ENCODE measurements at places on chromosomes 4 and X.
A peak's percentile ranks its signal among the peaks of the same experiment; 100 is the strongest.

DNA sequence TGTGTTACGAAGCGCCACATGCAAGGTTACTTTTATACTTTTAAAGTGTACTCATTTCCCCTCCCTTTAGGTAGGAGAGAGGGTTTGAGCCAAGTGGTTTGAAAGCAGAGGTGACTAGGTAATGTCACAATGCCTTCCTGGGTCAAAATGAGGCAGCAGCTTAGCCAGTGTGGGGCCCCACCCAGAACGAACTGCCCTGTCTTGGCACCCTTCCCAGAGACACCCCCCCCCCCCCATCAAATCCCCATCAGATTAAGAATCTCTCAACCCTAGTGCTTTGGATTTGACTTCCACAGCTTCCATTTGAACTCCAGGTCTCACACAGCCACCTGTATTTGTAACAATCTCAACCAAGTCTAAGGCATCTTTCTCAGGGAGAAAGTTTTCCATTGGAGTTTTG lies 31.1 kb downstream of the BCOR start:
- no peak for DNase-seq

DNA sequence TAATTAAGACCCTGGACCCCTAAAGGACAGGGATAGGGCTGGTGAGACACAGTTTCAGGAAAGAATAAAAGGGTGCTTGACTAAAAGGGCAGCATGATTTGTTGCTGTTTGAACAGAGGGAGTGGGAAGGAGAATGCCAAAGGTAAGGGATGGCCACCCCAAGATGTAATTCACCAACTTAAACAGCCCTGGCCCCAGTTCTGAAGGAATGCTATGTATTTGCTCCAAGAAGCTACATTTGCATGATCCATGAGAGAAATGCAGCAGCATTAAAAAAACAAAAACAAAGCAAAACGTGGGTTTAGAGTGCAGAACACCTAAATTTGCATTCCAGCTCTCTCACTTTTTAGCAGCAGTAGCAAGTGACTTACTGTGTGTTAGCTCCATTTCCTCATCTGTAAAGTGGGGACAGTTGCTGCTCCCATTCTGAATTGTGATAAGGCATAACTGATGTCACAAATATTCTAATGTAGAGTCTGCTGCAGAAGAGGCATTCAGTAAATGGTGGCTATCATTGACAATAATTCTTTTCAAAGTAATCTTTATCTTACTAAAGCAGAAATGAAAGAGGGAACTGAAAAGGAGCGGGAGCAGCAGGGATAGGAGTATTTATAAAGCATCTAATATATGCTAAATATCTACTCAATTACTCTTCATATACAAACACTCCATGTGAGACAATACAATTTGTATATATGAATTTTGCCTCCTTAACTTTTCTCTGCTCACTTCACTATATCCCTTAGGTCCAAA lies 115.8 kb downstream of the PPARGC1A start:
- DNase-seq, result no peak

- no peak for DNase-seq
Observed at GRCh38 chr4:153616006-153616555, 68.0 kb upstream of the TLR2 start.

GRCh38 chrX:131816551-131817136 lies 206.5 kb upstream of the STK26 start:
- peak; percentile 46 for DNase-seq

DNA sequence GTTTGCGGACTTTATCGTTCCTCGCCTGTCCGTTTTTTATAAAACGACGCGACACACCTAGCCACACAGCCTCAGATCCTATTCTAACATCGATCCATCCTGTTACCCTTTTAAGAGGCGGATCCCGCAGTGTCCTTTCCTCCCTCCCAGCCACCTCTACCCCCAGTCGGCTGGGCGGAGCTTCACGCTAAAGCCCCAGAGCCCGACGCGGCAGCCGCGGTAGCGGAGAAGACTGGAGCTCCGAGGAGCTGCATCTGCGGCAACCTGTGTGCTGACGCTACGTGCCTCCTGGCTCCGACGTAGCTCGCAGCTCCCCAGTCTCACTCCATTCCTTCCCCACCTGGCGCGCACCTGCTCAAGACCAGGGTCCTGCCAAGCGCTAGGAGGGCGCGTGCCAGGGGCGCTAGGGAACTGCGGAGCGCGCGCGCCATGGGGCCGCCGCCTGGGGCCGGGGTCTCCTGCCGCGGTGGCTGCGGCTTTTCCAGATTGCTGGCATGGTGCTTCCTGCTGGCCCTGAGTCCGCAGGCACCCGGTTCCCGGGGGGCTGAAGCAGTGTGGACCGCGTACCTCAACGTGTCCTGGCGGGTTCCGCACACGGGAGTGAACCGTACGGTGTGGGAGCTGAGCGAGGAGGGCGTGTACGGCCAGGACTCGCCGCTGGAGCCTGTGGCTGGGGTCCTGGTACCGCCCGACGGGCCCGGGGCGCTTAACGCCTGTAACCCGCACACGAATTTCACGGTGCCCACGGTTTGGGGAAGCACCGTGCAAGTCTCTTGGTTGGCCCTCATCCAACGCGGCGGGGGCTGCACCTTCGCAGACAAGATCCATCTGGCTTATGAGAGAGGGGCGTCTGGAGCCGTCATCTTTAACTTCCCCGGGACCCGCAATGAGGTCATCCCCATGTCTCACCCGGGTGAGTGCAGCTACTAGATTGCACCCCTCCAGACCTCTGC lies at the start of gene RNF128:
Gene RNF128 (plus strand): TSS at position 217 of the 953 bp plus-strand sequence. CDS start 213 bp downstream, at position 430.
- DNase-seq, result peak; percentile 20

DNA sequence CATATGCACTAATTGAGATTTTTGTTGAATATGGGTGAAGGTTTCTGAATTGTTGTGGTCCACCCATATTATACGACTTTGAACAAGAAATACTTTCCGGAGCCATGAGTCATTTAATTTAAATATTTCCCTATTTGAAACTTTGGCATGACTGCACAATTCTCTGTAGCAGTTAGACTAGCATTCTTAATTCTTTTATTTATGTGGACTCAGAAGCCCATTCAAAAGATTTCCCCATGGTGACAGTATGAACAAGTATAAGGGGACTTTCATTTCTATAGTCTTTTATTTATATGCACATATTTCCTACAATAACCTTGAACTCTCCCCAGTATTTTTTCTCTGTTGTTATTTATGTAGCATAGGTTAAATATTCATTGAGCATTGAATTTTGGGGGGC lies 72.6 kb downstream of the DTHD1 start:
- DNase-seq, result no peak

DNA sequence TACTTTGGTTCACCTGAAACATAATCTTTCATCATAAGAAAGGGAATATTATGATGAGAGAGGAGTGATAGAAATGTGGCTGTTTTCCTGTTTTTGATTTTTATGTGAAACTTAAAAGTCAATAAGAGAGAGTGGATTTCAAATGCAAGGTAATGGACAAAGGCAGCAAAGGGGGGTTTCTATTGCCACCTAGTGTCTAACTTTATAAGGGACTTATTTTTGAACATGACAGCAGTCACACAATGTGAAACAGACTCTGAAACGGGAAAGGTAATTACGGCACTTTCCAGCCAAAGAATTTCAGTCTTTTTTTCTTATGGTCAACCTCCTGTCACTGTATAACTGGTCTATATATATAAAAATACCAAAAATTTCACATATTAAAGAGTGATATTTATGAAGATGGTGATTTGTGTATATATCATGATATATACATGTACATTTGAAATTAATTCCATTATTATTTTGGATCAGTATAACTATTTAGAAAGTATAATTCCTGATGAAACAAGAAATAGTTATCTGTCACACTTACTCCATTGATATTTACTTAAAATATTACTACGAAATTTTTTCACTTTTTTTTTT lies 127.1 kb downstream of the FBXO8 start:
- peak; percentile 9 for DNase-seq

- no peak for DNase-seq
Observed at GRCh38 chrX:20664774-20665173, 398.1 kb upstream of the RPS6KA3 start.

DNA sequence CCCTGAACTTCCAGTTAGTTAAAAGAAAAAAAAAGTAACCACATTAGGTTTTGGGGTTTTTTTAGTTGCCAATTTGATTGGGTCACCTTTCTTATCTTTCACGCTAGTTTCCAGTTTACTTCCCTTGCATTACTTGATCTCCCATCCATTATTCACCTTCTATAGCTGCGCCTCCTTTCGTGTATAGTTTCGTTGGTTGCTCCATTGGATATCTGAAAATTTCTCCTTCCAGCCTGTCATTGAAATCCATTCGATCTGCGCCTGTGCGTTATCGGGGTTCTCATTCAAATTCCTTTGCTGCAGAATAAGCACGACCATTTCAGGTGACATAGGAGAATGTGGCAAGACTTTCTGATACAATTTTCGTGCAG lies 764 bp downstream of the TRAPPC11 start:
- DNase-seq, result no peak

GRCh38 chrX:10574663-10575062 lies 45.7 kb downstream of the MID1 start:
- DNase-seq, result peak; percentile 37

- no peak for DNase-seq
Observed at GRCh38 chr4:145396581-145396980, 85.1 kb upstream of the SMAD1 start.

DNA sequence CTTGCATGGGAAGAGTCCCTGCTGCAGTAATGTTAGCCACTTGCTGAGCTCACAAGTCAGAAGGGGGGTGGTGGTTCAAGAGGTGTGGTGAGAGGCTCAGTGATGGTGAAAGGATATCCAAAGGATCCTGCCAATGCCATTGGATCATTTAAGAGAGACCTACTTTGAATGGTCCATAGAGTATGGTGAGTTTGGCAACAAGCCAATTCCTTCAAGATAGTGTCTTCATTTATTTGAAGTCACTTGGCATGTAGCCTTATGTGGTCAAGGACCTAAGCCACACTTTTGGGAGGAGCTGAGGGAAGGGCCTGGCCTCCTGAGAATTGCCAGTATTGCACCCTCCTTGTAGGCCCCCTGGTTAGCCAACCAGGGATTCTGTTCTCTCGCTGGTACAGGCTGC lies 87.9 kb downstream of the TSPAN7 start:
- no peak for DNase-seq

- peak; percentile 35 for DNase-seq
Observed at GRCh38 chr4:163548481-163549243, 54.2 kb downstream of the TMA16 start.

DNA sequence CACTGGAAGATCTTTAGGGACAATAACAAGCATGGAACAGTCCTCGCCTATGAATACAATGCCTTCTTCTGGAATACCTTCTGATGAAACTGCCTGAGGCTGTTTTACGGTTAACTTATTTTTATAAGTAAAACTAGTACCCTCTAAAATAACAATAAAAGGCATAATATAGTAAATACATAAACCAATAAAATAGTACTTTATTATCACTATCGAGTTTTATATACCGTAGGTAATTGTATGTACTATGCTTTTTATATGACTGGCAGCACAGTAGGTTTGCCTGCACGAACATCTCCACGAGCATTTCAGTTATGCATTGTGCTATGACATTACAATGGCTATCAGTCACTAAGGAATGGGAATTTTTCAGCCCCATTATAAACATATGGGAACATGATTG lies 8.0 kb downstream of the GUCY1A1 start:
- no peak for DNase-seq

- DNase-seq, result no peak
Observed at GRCh38 chr4:96526625-96527024, 686.7 kb downstream of the PDHA2 start.

DNA sequence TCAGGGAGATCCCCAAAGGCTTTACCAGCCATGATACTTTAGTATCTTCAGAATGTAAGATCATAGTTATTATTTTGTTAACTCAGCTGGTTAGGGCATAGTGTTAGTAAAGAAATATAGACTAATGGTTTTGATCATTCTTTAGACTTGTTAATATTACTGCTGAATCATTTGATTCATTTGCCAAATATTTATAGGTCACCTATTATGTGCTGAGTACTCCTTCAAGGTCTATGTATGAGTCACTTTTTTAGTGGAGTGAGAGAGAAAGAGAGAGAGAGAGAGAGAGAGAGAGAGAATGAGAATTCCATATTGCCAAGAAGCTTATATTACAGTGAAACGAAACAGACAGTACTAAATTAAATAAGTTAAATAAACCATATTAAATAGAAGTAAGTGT lies 110.3 kb downstream of the UBE2NL start:
- no peak for DNase-seq

- DNase-seq, result no peak
Observed at GRCh38 chr4:152103181-152103901, 342.5 kb upstream of the GATB start.

- DNase-seq, result no peak
Observed at GRCh38 chrX:100411802-100412715, 2.0 kb upstream of the PCDH19 start.

GRCh38 chr4:86443495-86443894 lies 83.6 kb upstream of the MAPK10 start:
- DNase-seq, result no peak

GRCh38 chrX:139932073-139932900 lies 566 bp downstream of the ATP11C start:
- DNase-seq, result no peak

GRCh38 chr4:102684610-102685052 lies 76.1 kb downstream of the MANBA start:
- DNase-seq, result peak; percentile 29

GRCh38 chr4:38659346-38659745 lies 4.7 kb upstream of the KLF3 start:
- DNase-seq, result no peak

GRCh38 chr4:118969359-118969758 lies 80.7 kb downstream of the SYNPO2 start:
- DNase-seq, result peak; percentile 62

GRCh38 chrX:117327373-117327772 lies 789.2 kb downstream of the KLHL13 start:
- no peak for DNase-seq

DNA sequence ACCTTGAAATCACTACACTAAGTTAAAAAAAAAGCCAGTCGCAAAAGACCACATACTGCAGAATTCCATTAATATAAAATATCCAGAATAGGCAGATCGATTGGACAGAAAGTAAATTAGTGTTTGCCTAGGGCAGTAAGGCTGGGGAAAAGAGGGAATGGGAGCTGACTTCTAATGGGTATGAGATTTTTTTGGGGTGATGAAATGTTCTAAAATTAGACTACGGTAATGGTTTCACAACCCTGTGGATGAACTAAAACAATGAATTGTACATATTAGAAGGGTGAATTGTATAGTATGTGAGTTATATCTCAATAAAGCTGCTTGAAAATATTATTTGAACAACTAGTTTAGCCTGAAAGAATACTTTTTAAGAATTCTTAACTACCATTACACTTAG lies 6.7 kb upstream of the GPRIN3 start:
- no peak for DNase-seq

DNA sequence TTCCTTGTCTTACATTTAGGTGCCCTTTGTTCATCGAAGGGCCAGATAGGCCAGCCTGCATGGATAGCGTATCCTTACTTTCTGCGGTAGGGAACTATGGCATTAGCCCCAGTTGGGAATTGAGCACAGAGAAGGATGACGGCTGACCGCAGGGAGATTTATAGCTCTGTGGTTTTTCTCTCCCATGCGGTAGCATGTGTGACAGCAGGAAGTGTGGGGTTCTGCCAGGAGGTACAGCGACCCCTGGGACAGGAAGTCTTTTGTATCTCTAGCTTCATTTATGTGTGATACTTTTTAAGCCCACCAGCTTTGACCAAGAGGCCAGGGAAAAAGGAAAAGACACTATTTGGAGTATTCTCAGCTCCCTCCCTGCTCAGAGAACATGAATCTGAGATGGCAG lies 33.1 kb downstream of the GAB3 start:
- DNase-seq, result peak; percentile 78

GRCh38 chr4:188455062-188455752 lies 316.0 kb downstream of the TRIML1 start:
- no peak for DNase-seq
